ENCODE measurements at places on chromosomes 7 and 10.

GRCh38 chr10:78634835-78635234 is 433.9 kb upstream of the ZMIZ1 start:
- DNase-seq: no peak

DNA sequence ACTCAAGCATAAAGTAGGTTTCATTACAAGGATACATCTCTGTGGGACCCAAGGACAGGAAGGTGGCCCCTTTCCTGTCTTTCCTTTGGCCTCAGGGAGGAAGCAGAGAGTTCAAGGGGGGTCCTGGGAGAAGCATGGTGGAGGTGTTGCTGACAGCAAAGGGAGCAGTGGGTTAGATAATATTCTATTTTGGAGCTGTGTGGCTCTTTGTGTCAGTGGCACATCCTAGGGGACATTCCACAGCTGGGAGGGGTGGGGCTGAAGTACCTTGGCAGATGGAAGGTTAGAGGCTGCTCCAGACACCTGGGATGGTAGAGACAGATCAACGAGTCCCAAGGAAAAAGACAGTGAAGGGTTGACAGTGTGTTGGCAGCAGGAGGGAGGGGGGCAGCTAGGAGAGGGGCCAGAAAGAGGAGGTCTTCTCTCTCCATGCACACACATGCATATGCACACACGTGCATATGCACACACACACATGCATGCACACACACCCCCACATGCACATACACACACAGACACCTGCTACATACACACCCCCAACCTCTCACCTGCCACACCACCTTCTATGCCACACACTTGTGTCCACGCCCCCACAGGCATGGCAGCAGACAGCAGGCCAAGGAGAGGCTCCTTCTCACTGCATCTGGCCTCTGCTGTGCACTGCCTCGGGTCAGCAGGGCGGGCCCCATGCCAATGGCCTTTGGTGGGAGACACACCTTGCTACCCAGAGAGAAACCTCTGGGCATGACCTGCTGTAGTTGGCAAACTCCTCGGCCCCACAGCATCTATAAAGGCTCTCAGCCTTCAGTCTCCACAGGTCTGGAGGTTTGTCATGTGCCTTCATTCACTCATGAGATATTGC is 5.6 kb upstream of the POLD2 start:
- DNase-seq: no peak

DNA sequence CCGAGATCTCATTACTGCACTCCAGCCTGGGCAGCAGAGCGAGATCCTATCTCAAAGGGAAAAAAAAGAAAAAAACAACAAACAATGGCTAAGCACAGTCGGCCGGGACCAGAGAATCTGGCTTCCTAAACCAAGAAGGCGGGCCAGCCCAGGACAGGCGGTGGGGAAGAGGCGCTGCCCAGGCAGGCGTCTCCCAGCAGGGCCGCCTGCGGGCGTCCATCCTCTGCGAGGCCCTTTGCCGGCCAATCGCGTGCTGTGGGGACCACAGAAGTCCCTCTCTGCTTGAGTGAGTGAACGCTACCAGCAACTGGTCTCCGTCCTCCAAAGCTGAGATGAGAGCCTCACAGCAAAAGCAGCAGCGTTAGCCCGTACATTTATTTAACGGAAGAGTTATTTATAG is 14.7 kb upstream of the BMS1 start:
- no peak for DNase-seq

GRCh38 chr7:34406848-34407530 is 251.0 kb upstream of the NPSR1 start:
- no peak for DNase-seq

DNA sequence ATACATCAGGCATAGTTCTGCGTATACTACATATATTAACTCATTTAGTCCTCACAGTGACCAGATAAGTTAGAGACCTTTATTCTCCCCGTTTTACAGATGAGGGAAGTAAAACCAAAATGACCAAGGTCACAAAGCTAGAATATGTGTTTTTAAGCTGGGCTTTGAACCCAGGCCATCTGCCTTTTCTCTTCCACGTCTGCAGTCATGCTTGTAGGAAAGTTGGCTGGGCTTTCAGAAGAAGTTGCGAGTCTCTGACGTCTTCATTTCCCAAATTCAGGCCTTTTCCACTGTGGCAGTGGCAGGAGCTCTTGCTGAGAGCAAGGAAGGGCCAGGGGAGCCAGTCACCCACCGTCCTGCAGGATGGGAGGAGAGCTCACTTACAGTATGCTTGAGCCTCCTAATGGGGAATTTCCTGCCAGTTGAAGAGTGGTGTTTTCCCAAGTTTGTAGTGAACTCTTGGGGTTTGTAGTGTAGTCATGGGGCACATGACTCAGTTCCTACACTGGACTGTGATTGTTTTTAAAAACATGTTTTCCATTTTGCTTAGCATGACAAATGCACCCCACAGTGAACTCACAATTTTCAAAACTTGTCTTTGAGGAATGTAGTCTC is 34.2 kb downstream of the CYP17A1 start:
- peak; percentile 83 for DNase-seq

GRCh38 chr10:85600026-85600743 is 766.4 kb downstream of the GRID1 start:
- DNase-seq: no peak

GRCh38 chr10:62109587-62110293 is 158.9 kb downstream of the RTKN2 start:
- no peak for DNase-seq

DNA sequence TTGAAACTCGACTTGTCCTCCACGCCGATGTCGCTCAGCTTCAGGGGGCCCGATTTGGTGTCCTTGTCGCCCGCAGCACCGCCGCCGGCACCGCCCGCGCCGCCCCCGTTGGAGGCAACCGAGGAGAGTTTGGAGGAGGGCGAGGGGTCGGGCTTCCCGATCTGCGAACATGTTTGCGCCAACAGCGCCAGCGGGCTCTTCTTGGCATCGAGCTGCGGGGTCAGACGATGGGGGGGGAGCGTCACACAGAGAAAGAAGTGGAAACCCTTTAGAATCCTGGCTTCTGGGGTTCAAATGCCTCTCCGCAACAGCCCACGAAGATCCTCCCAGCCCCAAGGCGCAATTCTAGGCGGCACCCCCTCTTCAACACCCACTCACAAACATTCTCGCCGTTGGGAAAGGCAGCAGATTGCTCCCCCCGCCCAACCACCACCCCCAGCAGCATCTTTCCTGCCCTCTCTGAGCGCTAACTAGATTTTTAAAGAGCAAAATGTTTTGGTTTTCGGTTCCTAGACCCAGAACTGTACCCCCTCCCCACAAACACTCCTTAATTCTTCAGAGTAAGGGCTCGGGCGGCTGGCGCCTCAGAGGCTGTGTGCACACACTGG is 1.3 kb downstream of the ZNF503 start:
- DNase-seq: peak; percentile 16

GRCh38 chr7:14424675-14425074 is 435.2 kb upstream of the ETV1 start:
- no peak for DNase-seq

DNA sequence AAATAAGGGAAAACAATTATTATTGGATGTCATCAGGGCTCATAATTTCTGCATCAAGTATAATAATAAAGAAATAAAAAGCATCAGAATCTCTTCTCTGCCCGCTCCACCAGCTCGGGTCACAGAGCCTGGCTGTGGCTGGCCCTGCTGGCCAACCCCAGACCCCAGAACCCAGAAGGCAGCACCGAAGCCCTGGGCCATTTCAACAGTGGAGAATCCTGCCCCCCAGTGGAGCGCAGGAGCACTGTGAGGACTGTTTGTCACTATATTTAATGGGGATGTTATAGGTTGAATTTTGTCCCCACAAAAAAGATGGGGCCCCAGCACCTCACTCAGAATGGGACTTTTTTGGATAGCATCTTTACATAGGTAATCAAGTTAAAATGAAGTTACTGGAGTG is 27.3 kb downstream of the DENND11 start:
- peak; percentile 75 for DNase-seq

DNA sequence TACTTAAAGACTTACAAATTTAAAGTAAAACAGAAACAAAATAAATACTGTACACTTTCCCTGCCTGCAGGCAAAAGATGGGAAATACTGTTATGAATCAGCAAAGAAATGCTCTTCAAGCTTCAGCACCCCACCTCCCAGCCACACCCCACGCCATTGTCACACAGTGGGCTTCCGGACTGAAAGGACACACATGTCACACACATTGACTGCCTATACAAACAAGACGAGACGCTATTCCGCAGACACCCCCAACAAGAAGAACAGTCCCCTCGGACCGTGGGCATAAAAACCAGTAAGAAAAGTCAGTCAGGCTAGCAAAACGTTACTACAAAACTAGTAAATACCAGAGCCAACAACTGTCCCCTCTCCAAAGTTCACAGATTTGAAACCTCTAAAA is 22.2 kb upstream of the PARP12 start:
- DNase-seq: no peak

GRCh38 chr7:88205179-88205578 is 14.7 kb downstream of the SRI start:
- no peak for DNase-seq

- DNase-seq: no peak
These were observed 54.3 kb downstream of the CHN2 start for GRCh38 chr7:29248713-29249382.

- DNase-seq: no peak
These were observed 80.3 kb upstream of the GNAI1 start for GRCh38 chr7:80054356-80054755.

All from kidney capillary endothelial cell (primary cell).